ENCODE measurements at places on chromosomes 2 and 18.

GRCh38 chr18:2396162-2396505 lies 175.2 kb downstream of the METTL4 start:
- DNase-seq = no peak

DNA sequence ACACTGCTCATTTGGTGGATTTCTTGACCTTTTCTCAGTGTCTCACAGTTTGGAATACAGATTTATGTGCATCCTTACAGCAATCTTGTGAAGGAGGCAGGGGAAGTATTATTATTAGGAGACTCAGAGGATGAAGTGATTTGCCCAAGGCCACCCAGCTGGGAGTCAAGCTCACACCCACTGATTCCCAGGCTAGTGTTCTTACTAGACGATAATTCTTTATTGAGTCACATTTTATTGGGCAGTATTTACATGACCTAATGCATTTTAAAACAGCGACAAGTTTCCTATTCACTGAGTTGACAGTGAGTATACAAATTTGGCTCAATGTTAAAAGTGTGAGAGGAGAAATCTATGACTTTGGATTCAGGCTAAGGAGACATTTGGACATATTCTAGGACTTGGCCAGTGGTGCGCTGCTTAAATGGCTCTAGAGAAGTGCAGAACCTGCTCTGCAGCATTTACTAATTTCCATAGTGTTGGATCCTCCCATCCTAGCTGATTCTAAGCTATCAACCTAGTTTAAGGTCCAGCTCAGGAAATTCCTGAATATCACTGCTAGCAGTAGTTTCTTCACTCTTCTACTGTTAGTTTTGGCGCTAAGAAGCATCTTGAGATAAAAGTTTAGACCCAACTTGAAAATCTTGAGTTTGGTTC lies 199.3 kb downstream of the MTX2 start:
- DNase-seq = no peak

DNA sequence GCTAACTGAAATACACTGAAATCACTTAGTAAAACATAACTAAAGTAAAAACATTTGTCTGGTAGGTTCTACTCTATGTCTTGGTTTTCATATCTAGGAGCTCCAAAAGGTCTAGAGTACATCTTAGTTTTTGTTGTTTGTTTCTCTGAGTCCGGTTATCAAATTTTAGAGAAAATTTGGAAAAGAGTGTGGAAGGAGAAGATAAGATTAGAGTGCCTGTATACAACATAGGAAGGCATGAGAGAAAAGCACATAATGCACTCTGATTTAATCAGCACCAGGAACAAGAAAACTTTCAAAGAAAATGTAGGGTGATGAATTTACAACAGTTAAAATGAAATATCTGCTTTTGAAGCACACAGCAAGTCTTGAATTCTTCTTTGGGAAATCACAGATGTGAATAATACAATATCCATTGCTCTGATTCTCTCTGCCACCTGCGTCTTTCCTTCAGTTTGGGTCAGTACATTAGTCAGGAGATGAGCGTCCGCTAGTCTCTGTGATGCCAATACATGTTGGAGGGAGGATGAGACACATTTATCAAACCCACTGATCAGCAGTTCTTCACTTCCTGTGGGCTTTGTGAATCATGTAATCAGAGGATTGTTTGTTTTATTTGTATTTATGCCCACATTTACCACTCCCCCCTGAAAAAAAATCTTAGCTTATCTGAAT lies 477.8 kb upstream of the GCFC2 start:
- DNase-seq = no peak

- DNase-seq = no peak
Observed at GRCh38 chr2:197339496-197340220, 29.1 kb upstream of the ANKRD44 start.

DNA sequence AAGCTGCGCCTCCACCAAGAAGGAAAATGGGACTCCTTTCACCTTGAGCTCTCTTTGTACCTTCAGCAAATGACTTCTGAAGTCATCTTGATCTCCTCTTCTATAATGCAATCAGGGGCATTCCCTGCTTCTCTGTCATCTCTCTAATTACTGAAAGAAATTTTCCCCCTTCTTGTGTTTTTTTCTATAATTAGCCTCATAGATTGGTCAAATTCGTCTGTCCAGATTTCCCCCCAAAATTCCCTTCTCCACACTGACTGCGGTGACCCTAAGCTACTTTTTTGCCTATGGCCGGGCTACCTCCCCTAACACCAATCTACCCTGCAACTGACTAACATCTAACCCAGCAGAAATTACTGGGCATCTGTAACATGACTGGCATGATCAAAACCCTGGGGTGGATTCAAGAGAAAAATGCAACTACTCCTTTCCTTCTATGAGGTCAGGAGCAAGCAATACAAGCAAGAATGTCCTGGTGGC lies 168.6 kb downstream of the BCL2 start:
- DNase-seq = no peak

DNA sequence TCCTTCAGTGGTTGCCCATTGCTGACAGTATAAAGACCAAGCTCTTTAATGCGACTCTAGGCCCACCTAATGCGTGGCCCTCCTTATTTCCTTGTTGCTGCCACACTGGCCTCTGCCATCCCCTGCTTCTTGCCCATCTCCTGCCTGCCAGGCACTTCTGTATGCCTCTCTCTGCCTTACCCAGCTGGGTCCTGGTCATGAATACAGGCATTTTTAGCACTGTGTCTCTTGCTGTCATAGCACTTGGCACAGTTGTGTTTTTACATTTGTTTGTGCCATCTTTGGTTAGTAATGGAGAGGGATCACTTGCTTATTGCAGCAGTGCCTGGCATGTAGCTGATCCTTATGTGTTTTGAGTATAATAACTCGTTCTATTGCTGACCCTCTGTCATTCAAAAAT lies 38.7 kb downstream of the MAP4K4 start:
- DNase-seq = no peak

- no peak for DNase-seq
Observed at GRCh38 chr18:22946846-22947245, 13.7 kb downstream of the RBBP8 start.

- no peak for DNase-seq
Observed at GRCh38 chr2:238158018-238158508, 707 bp upstream of the ERFE start.

DNA sequence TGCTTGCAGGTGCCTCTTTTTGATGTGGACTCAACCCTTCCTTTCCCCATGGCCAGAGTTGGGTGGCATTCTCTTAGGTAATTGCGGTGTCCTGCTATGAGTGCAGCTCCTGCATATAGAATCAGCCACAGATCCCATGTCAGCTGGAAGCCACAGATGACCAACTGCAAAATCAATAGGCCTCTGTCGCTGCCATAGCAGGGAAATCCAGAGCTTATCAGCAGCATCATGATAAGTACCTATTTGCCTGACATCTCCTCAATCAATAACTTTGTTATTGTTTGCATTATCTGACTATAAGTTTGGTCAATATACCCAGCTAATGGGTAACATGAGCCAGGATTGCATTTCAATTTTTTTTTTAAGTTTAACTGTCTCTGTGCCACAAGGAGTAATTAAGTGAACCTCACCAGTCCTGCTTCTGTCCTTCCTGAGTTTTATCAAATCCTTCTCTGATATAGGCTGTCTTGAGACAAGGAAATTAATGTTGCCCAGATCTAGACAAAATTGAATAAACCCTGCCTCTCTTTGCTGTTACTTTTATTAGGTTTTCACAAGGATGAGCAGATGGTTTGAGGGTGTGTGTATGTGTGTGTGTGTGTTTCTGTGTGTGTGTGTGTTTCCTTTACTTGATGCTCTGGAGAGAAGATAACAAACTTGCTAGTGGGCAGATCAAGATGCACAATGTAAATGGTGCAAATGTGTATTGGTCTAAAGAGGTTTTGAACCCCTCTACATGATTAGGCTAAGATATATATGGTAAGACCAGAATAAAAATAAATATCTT lies 59.6 kb upstream of the CREB1 start:
- no peak for DNase-seq

DNA sequence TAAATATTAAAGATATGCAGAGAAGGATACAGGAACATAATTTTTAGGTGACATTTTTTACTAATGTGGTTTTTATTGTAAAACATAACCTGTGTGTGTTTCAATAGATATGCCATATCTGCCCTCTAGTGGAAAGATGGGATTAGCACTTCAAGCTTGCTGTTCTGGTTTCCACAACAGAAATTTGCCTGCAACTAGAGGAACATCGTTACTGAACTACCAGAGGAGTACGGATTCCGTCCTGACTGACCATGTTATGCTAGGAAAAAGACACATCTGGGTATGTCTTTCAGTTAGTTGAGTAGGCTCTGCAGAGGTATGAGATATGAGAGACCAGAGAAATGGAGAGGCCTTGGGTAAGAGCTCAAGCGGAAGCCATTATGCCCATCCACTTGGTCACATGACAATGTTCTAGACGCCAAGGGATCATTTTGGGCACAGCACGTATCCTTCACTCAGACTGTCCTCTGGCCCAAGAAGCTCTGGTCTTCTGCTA lies 104.9 kb downstream of the MBD2 start:
- peak; percentile 80 for DNase-seq

GRCh38 chr2:146481629-146482028 lies 1363.2 kb upstream of the ACVR2A start:
- no peak for DNase-seq

DNA sequence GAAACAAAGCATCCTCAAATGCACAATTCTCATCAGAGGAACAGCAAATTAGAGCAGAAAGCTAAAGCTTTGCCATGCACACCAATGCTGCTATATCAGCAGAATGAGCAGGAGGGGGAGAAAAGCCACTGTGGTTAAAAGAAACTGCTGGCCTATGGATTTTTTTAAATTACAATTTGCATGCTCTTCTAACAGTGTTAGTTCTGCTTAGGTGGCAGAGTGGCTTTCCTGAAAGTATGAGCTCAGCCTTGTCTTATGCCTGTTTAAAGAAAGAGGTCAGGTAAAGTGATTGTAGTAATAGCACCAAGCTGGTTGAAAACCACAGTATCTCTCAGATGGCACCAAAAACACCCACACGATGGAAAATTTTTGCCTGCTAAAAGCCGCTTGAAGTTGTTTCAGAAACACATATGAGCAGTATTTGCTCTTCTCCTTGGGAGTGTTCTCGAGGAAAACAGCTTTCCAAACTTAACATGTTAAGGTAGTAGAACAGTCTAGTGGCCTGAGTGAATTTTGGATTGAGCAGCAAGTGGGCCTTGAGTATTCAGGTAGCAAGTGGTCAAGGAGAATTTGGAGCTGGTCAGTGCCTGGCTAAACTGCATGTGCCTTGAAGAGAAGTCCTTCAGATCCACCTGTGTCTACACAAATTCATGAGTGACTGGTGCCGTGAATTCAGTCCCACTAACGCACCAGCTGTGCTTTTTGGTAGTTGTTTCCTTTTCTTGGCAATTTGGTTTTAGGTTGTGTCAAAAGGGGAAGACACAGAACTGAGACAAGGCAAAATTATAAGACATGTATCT lies 19.6 kb upstream of the NDUFV2 start:
- DNase-seq = no peak

GRCh38 chr2:101608408-101609310 lies 88.8 kb upstream of the MAP4K4 start:
- no peak for DNase-seq

- no peak for DNase-seq
Observed at GRCh38 chr2:32683520-32684086, 55.8 kb downstream of the TTC27 start.

GRCh38 chr2:231038483-231039293 lies 1.4 kb downstream of the C2orf72 start:
- DNase-seq = no peak

DNA sequence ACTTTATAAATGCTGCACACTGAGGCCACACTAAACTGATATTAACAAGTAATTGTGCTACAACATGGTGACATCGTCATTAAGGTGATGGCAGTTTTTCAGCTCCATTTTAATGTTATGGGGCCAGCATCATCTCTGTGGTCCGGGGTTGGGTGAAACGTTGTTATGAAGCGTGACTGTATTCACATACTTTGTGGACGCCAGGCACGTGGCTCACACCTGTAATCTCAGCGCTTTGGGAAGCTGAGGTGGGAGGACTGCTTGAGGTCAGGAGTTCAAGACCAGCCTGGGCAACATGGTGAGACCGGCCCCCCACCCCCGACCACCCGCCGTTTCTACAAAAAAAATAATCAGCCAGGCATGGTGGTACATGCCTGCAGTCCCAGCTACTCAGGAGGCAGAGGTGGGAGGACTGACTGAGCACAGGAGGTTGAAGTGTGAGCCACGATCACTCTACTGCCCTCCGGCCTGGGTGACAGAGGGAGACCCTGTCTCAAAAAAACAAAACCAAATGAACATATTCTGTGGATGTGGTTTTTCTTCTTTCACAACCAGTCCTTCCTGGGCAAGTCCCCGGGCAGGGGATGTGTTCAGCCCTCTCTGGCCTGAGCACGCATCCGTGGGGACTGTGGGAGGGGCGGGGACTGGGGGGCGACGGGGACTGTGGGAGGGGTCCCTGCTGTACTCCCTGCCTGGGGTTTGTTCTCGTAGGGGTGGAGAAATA lies 12.9 kb upstream of the GAL3ST2 start:
- DNase-seq = no peak

DNA sequence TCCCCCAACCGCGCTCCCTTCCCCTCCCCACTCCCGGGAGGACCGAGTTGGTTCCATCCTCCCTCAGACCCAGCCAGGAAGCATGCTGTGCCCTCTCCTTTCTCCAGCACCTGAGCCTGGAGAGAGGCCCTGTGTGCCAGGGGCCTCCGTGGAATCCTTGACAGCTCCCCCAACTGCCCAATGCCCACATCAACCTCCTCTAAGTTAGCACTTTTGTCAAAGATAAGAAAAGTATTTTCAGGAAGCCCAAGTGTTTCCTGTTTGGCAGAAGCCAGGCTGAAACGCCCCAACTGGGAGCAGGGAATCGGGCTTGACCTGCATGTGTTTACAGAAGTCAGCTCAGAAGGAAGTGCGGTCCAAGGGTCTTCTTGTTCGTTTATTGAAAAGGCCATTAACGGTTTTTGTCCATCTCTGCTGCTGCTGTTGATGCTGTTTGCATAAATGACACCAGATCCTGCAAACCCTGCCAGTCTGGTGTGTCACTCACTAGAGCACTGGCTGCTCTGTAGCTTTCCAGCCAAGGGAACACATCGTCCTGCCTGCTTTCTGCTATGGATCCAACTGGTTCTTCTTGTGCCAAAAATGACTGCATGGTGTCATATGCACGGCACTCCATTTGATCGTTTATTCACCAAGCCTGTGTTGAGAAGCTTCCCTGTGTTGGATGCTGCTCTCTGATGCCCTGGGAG lies 35.4 kb upstream of the COL6A3 start:
- no peak for DNase-seq

DNA sequence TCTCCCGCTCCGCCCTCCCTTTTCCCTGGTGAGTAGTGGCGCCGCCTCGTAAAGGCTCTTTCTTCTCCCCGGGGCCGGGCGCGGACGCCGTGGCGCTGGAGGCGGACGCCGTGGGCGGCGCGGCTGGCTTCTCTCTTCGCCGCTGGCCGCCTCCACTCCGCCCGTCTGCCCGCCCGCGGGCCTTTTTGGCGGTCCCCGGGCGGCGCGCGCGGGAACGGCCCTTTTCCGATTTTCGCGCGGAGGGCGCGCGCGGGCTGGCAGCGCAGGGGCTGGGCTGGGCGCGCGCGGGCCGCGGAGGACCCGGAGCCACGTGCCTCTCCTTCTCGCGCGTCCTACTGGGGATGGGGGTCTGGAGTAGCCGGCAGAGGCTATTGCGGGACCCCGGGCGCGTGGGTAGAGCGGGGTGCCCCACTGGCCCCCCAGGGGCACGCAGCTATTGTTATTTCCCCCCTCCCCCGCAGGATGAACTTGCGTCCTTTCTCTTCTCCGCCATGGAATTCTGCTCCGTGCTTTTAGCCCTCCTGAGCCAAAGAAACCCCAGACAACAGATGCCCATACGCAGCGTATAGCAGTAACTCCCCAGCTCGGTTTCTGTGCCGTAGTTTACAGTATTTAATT lies 472 bp downstream of the SLC20A1 start:
- peak; percentile 52 for DNase-seq

GRCh38 chr2:41859615-41860514 lies 188.0 kb upstream of the PKDCC start:
- no peak for DNase-seq

GRCh38 chr18:7890075-7890474 lies 323.0 kb downstream of the PTPRM start:
- no peak for DNase-seq
